ENCODE measurements at places on chromosomes 7 and 10.
A peak's percentile ranks its signal among the peaks of the same experiment; 100 is the strongest.

DNA sequence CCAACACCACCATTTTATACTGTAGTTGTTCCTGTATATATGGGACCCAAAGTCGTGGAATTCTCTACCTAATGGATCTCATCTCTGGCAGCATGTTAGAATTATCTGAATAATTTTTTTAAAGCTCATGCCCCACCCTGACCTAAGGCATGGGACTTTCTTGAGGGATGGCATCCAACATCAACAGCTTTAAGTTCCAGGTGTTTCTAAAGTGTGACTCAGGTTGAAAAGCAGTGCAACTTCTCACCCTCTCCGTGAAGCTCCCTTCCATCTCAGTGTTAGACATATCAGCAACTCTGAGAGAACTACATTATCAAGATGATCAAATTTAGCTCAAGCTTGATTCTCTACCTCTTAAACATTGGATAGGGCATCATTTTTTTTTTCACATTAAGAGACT is 18.1 kb upstream of the RAB18 start:
- no peak for DNase-seq

DNA sequence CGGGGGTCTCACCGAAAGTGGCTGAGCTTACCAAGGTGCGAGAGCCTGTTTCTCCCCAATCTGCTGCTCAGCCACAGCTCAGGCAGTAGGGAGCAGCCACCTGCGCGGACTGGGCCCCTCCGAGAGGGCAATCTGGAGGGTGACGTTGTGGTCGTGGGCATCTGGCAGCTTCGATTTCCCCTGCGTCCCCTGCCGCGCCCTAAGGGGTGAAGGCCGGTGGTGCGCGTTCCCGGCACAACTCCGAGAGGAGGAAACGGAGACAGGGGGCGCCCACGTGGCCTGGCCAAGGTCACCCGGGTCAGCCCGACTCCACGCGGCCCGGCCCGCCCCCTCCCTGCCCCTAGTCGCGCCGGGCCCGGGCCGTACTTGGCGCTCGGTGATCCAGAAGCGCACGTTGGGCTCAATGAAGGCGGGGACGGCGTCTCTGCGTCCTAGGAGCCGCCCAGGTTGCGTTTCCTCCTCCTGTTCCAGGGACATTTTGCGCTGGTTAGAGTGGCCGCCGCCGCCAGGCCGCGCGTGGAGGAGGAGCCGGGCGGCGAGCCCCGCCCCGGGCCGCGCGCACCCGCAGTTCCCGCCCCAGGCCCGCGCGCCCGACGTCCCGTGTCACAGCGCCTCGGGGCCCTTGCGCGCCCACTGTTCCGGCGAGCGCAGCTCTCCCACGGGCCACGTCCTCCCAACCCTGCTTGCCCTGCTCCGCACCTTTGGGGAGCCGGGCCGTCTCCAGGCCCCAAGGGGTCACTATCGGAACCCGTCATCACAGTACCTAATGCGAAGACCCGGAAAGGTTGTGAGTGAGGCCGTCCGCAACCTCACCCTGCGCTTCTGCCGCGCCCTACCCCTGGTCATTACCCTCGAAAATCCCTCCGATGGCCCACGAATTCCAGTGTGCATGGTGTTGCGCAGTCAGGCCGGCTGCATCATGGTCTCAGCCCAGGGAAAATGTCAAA is at the start of gene SFXN4:
Gene SFXN4, minus strand, starts transcription at position 544 of the 947 bp plus-strand sequence. Its CDS starts 67 bp downstream, at position 477.
- DNase-seq, result peak; percentile 80

- no peak for DNase-seq
Observed at GRCh38 chr10:95352684-95353083, 61.9 kb upstream of the PDLIM1 start.

DNA sequence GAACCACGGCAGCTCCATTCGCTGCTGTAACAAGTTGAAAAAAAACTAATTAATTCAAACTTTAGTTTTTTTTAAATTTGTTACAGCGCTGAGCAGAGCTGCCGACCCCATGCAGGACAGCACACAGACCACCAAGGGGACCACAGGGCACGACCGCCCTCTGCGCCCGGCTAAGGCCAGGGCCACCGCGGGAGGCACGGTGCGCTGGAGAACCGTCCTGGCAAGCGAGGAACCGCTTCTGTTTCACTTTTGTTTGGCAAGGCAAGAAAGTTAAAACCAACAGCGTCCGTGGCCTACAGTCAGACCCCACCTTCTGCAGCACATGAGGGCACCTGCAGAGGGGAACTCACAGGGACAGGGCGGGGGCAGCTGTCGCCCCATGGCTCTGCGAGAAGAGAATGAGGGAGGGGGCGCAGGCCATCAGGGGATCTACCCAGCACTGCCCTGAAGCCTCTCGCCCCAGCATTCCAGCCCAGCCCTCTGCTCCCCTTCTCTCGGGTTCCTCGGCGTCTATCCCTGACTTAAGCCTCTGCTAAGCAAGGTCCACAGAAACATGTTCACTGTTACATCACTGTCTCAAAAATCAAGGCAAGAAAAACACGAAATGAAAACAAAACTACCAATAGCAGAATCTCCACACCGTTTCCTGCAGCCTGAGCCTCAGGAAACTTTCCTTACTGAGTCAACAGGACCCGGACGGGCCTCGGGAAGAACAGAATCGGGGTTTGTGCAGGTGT is 204.4 kb downstream of the DIP2C start:
- DNase-seq, result peak; percentile 29

DNA sequence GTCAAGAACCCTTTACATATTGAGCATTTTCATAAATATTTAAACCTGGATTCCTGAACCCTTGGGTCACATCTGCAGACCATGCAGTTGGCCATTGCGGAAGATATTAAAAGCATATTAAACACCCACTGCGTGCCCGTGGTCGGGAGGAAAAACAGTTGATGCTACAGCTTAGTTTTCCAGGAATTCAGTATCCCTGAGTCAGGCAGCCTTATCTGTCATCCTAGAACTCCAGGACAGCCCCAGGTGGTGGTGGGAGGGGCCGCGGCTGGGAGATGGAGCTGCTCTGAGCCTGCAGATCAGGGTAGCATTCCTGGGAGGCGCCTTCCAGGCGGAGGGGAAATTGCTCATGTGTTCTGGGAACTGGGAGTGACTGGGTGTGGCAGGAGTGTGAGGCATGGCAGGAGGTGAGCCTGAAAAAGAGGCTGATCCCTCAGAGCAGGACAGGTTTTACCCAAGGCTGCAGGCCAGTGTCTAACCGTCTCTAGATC is 222.9 kb upstream of the SH2B2 start:
- DNase-seq, result no peak

GRCh38 chr10:59907537-59907917 is 1.2 kb upstream of the CCDC6 start:
- DNase-seq, result no peak

DNA sequence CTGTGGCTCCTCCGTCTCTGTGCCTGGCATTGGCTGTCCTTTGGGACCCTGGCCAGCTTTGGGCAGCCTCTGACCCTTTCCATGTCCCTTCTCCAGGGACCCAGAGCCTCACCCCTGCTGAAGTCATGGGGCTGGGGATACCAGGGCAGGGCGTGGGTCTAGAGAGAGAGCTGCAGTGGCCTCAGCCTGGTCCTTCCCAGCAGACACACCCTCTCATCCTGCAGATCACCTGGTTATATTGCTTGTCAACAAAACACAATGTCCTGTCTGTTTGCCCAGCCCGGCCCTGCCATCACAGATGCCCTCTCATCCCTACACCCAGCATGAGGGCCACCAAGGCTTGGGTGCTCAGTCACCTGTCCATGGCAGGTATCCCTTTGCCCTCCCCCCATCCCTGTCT is 1.8 kb downstream of the MUC17 start:
- no peak for DNase-seq

DNA sequence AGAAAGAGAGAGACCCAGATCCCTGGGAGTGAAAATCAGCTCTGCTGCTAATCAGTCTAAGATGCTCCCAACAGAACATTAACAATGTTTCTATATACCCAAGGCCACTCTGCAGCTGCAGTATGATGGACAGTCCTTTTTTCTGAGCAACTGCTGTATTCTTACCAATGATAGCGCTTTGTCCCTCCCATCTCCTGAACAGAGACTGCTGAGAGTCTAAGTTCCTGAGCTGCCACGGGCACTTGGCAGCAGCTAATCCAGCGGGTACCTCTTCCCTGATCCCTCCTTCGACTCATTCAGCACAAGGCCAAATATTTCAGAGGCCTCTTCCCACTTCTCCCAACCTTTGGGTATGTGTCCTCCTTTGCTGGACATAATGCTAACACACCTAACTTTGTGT is 7.7 kb downstream of the CPVL start:
- no peak for DNase-seq

- DNase-seq, result peak; percentile 63
Observed at GRCh38 chr10:72259491-72260238, 14.1 kb upstream of the DDIT4 start.

DNA sequence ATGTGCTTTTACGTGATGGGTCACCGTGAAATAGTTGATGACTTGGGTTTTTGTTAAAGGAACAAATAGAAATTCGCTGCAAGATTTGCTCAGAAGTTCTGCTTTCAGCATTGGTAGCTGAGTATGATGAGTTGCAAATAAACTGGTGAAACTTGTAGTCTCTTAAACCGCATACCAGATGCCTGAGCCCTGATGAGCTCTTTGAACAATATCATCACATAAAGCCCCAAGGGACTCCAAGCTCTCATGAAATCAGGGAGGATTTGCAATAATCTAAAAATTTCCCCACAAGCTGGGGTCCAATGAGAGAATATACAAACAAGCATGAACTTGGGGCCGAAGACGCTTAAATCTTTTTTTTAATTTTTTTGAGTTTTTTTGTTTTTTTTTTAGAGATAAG is 312.4 kb downstream of the CALN1 start:
- DNase-seq, result no peak

- DNase-seq, result no peak
Observed at GRCh38 chr10:75616874-75617478, 185.6 kb downstream of the LRMDA start.

DNA sequence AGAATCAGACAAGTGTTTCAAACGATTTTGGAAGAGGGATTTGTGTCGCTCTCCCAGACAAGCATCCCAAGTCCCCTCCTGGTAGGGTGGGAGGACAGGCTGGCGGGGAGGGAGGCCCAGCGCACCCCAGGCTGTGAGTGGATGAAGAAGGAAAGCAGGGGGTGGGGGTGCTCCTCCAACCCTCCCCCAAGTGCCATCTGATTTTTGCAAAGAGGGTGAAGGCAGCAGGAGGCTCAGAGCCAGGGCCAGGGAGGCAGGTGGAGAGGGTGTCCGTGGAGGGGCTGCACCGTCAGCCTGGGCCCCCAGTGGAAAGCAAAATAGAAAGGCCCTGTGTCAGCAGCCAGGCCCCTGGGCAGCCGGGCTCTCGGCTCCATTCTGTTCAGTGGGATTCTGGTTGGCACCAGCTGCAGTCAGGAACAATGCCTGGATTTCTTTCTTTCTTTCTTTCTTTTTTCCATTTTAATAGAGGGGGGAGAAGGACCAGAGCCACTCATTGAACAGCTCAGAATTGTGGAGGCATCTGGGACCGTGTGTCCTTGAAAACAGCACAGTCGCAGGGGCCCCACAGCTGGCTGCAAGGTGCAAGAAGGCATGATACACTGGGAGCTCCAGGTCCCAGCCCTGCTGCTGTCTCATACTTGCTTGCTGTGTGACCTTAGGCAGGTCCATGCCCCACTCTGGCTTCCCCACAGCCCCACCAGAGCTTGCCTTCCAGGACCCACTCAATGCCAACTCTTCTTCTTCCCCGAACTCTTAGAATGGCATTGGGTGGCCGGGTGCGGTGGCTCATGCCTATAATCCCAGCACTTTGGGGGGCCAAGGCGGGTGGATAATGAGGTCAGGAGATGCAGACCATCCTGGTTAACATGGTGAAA is 7.1 kb upstream of the ZMIZ1 start:
- DNase-seq, result no peak

- no peak for DNase-seq
Observed at GRCh38 chr7:75537731-75538130, 45.6 kb downstream of the SPDYE5 start.

GRCh38 chr10:76887223-76888010 is 750.2 kb downstream of the KCNMA1 start:
- DNase-seq, result no peak

Measured in activated CD8-positive, alpha-beta T cell treated with anti-CD3 and anti-CD28 coated beads for 36 hours (primary cell).